Osteocyte (in vitro differentiated cells): ENCODE measurements at places on chromosomes 4 and X.

DNA sequence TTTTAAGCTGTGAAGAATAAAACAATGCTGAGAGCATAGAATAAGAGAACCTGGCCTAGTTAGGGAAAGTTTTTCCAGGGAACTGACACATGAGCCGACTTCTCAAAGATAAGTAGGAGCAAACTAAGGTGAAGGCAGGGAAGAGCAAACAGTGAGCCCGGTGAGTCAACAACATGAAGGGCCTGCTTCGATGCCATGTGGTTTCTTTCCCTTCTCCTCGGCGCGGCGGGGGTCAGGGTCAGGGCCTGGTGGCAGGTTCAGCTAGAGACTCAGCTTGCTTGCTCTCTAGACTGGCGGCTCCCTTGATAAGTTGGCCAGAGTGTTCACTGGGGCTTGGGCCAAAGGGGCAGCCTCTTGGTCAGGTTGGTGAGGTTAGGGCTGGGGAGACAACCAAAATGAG, 81.1 kb downstream of the DLG3 start:
- H3K36me3 ChIP-seq: no peaks in the 10 kb centered on the region
- no peaks in the 10 kb centered on the region for H3K4me1 ChIP-seq
- no peak overlapping the region for H3K27ac ChIP-seq
- no peak overlapping the region for H3K4me3 ChIP-seq

GRCh38 chr4:28388471-28388870, 1527.8 kb downstream of the STIM2 start:
- H3K4me1 ChIP-seq: no peaks in the 10 kb centered on the region
- H3K27ac ChIP-seq: no peak overlapping the region
- no peaks in the 10 kb centered on the region for H3K27me3 ChIP-seq
- no peak for DNase-seq

- H3K27ac ChIP-seq: no peak overlapping the region
- H3K4me3 ChIP-seq: no peak overlapping the region
- H3K27me3 ChIP-seq: no peaks in the 10 kb centered on the region
Measured at GRCh38 chrX:11899091-11899490, 141.1 kb downstream of the MSL3 start.

DNA sequence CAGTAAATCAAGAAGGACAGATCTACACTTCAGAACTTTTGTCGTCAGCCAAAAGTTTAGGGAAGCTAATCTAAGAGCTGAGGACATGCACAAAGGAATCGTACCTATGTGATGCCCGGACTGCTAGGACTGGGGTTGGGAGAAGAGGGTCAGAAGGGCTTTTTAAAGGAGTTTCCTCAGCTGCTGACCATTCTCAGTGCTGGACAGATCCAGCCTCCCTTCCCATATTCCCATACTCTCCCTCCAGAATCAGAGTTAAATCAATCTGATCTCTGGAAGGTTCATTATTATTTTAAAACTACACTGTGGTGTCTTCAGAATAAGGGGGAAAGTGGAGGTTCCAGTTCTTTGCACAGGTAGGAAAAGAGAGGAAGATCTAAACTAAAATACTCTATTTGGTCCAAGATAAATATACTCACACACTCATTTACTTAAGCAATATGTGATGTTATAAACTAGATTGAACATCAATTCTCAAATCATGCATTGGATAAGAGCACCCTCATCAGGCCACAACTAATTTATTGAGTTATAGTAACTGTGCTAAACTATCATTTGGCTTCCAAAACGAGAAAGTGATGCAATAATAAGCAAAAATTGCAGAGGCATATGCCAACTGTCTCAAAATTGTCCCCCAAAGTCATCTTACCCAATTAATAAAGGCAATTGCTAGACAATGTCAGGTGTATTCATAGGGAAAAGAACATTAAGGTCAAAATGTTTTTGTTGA, 124.7 kb downstream of the HNRNPD start:
- H3K4me1 ChIP-seq: no peaks in the 10 kb centered on the region
- no peaks in the 10 kb centered on the region for H3K36me3 ChIP-seq
- H3K27ac ChIP-seq: no peak overlapping the region

DNA sequence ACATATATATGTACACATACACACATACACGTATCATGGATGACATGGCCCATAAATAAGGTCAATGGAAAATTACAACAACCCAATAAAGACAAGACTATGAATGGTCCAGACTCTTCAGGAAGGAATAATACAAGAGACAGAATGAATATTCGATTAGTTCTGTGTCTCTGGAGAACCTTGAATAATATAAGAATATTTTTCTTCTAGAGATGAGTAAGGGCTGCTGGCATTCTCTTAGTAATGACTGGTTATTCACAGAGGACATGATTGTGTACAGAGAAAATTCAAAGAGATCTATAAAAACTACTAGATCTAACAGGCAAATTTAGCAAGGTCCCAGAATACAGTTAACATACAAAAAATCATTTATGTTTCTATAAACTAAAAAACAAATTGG, 23.3 kb downstream of the SPIN4 start:
- H3K27me3 ChIP-seq: no peaks in the 10 kb centered on the region
- no peak overlapping the region for H3K4me3 ChIP-seq

GRCh38 chr4:189597341-189597740, 343.3 kb upstream of the FRG1 start:
- no peak for DNase-seq
- no peak overlapping the region for H3K27ac ChIP-seq
- H3K4me1 ChIP-seq: no peaks in the 10 kb centered on the region
- no peak overlapping the region for H3K4me3 ChIP-seq
- no peaks in the 10 kb centered on the region for H3K27me3 ChIP-seq

DNA sequence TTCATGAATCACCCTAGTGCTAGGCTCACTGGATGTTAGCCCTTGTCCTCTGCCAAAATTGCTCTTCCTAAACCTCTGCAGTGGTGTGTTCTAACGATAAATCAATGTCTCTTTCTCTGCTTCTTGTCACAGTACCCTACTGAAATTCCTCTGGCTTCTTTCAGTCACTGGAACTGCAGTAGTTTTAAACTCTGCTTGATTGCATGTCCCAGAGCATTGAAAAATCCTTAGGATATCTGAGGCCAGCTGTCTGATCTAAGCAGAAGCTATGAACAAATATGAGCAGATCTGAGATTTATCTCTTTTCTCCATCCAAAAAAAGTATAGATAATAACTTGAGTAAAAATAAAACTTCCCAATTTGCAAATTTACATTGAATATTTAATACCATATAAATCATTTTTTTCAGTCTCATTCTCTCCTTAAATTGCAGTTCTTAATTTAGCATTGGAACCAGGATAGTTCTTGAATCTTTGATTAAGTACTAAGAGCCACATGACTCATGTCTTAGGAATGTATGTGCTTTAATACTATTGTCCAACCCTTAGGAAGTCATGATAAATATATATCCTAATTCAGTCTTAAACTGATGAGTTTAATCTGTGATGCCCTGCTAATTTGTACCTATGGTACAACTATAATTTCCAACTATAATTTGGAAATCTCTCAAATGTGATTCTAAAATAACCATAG, 169.7 kb downstream of the PDHA2 start:
- H3K27me3 ChIP-seq: no peaks in the 10 kb centered on the region
- DNase-seq: no peak
- H3K27ac ChIP-seq: no peak overlapping the region

DNA sequence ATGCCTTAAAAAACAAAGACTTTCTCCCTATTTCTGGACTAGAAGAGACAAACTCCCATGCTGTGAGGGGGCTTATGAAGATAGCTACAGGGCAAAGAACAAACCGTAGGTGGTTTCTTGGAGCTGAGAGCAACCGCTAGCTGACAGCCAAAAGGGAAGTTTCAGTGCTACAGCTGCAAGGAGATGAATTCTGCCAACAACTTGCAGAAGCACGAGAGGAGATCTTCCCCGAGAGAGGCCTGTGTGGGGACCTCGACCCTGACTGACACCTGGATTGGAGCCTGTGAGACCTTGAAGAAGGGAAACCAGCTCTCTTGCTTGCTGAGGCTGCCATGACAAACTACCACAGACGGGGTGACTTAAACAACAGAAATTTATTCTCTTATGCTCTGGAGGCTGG, 183.8 kb upstream of the VCX3A start:
- H3K4me1 ChIP-seq: no peaks in the 10 kb centered on the region
- H3K4me3 ChIP-seq: no peak overlapping the region
- no peaks in the 10 kb centered on the region for H3K27me3 ChIP-seq
- no peak for DNase-seq

DNA sequence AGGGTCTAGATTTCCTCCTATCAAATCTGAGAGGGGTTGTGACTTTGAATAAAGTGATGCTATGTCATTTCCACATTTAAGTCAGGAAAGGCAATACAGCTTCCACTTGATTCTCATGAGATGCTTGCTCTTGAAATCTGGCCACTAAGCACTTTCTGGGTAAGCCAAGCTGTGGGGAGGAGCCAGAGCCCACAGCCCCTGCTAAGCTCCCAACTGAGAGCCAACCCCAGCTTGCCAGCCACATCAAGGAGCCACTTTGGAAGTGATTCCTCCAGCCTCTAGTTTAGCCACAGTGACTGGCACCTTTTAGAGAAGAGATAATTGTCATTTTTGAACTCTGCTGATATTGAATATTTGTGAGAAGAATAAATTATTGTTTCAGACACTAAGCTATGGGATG, 1441.5 kb upstream of the IGFBP7 start:
- DNase-seq: no peak
- no peak overlapping the region for H3K4me3 ChIP-seq
- no peaks in the 10 kb centered on the region for H3K27me3 ChIP-seq
- H3K27ac ChIP-seq: no peak overlapping the region
